Foreskin keratinocyte (primary cell): ENCODE measurements at places on chromosomes 1 and 21.

DNA sequence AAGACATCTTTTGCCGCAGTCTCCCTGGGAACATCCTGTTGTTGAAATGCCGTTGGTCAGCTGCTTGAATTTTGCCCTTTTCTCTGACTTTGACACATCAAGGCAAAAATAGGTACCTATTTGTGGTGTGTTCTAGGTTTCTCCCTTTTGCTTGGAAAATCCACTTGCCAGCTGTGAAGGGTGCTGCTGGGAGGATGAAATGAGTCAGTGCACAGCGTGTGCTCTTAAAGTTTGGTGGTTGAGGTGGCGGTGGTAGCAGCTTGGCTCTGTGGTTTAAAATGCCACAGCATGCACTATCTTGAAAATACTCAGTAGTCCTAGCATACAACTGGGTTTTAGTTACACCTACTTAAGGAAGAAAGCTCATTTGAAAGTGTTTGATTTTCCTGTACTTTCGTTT lies 183.8 kb downstream of the DHRS3 start:
- DNase-seq, result peak; percentile 76

- no peak for DNase-seq
These were observed 20.6 kb downstream of the CSF1 start for GRCh38 chr1:109931189-109931731.

DNA sequence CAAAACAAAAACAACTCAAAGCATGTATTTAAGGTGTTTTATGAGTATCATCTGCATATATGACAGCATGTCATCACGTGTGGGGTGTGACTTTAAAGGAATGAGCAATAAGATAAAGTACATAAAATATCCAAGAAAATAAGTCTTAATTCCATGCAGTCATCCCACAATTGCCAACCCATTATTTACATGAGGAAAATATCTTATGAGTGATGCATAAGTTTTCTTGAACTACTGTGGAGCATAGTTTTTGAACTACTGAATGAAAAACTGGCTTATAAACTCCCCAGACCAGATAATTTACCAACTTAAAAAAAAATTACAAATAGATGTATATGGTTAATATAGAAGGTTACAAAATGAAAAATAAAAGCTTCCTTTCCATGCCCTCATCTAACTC lies 29.7 kb upstream of the MTMR11 start:
- DNase-seq, result no peak

DNA sequence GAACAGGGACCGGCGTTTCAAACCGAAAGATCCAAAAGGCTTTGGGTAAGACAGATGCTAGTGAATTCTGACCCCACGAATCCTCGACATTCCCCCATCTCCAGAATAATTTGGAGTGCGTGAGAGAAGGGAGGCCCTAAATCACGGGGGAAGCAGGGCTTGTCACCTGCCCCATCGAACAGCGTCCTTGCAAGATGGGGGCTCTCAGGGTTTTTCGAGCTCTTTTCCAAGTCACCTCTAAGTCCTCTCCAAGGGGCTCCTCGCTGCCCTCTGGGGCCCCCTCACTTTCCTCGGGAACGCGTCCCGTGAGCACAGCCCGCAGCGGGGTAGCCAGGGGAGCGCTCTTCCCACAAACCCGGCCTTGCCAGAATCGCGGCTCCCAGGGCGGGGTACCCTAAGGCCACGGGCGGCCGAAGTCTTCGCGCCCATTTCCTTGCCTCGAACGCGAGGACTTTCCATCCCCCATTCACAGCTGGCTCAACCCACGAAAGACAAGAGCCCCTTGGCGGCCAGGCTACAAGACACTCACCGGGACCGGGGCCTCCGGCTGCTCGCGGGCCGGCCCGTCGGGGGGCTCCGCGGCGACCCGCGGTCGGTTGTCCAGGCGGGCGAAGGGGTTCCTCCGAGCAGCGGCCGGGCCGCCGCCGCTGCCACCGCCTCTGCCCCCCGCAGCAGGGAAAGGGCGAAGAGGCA lies 546 bp downstream of the DONSON start:
- no peak for DNase-seq

DNA sequence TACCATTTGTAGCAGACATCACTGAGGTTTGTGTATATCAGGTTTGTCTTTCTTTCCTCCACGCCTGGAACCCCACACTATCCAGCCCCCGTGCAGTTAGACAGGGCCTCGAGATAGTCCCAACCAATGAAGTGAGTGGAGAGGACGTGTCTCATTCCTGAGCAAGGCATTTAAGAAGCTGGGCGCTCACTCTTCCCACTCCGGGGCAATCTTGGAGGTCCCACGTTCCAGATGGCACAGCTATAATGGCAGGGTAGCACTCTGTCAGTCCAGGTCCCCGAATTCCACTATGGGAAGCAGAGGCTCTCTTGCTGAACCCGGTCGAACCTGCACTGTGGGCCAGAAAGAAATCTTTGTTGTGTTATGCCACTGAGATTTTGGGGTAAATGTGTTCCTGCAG lies 57.3 kb upstream of the CSF3R start:
- DNase-seq, result no peak

DNA sequence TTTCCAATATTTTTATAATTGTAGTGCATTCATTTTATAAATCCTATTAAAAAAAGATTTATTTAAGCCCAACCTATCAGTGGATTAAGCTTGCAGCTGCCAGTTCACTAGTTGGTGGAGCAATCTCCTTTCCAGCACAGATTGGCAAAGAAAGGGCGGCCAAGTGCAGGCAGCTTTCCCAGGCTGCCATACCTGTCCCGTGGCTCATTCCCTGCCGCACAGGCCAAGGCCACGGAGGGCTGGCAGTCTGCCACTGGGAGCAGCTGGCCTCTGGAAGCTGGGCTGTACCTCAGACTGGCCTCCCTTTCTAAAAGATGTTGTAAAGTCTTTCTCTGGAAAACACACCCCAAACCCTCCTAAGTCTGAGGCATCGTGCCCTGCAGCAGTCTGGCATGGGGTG lies 74.2 kb downstream of the SIM2 start:
- DNase-seq, result peak; percentile 76

GRCh38 chr1:180935326-180936109 lies 22.8 kb downstream of the KIAA1614 start:
- DNase-seq, result no peak

DNA sequence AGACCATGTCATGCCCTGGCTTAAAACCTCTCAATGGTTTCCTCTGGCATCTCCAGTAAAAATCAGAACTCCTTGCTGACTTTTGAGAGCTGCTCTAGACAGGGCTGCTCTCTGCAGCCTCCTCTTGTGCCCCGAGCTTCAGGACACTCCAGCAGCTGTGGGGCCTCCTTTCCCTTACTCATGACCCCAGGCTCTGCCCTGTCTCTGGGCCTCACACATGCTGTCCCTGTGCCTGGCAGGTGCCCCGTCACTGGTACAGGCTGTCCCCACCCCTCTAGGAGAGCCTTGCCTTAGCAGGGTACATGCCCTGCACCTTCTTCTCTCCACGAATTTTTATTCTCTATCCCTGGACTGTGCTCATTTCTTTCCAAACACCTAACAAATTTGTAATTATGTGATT lies 43.2 kb downstream of the HIVEP3 start:
- DNase-seq, result no peak

DNA sequence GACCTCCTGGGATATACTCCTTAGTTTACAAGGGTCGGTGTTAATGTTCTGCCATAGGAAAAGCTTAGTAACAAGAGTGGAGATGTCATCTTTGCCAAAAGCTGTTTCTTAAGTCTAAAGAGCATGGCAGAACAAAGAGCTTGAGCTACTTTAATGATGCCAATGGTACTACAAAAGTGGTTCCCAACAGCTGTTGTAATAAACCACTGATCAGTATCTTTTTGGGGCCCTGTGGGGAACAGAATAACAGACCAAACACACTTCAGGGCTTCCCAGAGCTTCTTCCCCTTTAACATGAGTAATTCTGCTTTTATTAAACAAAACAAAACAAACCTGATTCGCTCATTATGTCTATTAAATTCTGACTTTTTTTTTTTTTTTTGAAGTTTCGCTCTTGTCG lies 116.3 kb downstream of the NCAM2 start:
- DNase-seq, result no peak

DNA sequence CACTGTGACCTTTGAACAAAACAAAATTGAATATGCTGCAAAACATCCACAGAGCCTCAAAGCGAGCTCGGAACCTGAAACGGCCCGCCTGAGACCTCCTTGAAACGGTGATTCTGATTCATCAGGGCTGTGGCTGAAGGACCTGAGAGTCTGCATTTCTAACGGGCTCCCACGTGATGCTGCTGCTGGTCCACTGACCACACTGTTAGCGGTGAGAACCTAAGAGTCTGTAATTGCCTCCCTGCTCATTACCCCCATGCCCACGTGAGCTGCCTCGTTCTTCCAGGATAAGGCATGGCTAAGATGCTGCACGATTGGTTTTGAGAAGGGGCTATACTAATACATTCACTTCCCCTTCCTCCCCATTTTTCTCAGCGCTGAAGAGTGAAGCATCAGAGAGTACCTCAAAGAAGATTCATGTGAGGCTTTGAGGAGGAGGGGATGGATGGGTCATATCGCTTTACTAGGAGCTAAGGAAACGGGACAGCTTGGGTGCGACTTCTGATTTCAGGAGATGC lies 9.7 kb downstream of the TLR5 start:
- DNase-seq, result no peak

GRCh38 chr1:42978317-42979035 lies 19.8 kb upstream of the SLC2A1 start:
- no peak for DNase-seq

- no peak for DNase-seq
These were observed 132.7 kb downstream of the DMRTB1 start for GRCh38 chr1:53591924-53592323.

DNA sequence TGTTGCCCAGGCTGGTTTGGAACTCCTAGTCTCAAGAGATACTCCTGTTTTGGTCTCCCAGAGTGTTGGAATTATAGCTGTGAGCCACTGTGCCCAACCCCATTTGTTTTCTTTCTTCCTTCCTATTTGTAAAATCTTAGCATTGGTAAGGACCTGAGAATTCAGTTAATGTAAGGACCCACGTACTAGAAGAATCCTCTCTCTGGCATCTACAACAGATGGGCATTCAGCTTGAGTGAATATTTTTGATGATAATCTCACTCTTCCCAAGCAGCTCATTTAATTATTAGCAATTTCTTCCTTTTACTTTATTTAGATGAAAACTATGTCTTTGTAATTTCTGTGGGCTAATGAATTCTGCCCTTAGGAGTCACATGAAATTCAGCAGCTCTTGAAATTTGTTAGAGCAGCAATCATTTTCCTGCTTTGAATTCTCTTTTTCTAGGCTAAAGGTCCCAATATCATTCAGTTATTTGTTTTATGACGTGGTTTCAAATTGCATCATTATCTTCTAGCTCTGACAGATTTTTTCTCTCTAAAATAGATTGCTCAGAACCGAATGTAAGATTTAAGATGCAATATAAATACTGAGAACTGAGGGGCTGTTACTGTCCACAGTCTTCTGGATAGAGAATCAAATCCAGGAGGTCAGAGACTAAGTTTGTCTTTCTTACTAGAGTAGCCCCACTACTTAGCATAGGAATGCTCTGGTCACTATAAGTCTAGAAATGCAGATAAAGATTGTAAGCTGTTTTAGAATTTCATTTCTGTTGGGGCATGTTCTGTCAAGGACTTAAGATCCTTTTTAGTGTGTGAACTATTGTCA lies 59.4 kb downstream of the EPB41 start:
- DNase-seq, result peak; percentile 31

DNA sequence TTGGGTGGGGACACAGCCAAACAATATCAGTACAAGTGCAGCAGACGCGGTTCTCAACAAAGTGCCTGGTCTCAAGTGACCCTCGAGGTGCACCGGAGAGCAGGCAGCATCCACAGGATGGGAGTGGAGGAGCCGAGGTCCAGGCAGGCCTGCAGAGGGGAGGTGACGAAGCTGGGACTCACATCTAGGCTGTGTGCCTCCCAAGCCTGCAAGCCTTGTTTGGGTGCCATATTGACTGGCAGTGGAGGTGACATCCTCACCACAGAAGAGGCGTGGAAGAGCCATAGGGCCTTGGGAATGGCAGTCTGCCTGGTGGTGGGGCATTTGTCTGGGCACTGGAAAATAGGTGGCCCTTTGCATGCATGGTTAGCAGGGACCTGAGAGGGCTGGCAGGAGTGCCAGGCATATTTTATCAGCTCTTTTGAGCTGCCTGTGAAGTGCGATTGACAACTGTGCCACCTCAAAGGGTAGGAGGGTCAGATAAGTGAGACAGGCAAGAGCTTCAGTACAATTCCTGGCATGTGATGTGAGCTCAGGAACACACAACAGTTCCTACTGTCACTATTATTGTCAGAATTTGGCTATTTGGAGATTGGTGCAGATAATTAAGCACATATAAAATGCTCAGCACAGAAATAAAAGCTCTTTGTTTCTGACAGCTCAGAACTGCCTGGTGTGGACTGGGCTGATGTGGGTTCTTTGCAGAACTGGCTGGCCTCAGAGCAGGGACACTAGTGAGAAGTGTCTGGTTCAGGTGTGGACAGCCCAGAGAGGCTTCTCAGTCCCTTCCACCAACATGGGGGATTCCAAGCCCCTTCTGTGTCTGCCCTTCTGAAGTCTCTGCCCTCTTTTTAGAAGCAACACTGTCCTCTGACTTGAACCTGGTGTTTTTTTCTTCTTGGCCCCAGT lies 347.6 kb upstream of the AJAP1 start:
- no peak for DNase-seq

GRCh38 chr1:110781525-110781924 lies 91.4 kb upstream of the CD53 start:
- DNase-seq, result no peak

DNA sequence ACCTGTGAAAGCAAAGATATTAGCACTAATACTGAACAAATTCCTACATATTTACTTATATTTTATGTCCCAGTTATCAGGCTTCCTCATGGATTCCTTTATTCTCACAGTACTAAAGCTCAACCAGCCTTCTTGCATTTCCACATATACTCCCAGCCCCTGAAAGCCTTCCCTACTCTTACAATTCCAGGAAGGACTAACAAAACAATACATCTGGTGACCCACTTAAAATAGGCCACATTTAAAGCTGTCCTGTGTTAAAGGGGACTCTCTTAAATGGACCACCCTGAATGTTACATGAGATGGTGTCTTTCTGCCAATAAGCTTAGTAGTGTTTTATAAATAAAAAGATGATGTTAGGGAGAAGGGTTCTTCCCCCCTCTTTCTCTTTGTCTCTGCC lies 54.4 kb downstream of the NTMT2 start:
- DNase-seq, result no peak

DNA sequence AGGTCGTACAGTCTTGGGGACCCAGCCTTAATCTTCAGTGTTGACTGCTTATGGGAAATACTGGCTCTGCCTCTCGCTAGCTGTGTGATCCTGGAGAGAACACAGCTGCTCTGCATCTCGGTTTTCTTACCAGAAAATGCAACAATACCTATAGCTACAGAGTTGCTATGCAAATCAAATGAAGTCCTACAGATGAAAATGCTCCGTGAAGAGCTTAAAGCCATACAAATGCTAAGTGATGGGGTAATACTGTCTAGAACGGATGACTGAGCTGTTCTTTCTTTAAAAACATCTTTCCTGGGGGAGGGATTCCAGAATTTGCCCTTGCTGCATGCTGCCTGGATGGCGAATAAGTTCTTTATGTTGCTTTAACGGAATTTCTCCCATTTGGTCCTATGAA lies 132.0 kb downstream of the ZBTB18 start:
- no peak for DNase-seq

DNA sequence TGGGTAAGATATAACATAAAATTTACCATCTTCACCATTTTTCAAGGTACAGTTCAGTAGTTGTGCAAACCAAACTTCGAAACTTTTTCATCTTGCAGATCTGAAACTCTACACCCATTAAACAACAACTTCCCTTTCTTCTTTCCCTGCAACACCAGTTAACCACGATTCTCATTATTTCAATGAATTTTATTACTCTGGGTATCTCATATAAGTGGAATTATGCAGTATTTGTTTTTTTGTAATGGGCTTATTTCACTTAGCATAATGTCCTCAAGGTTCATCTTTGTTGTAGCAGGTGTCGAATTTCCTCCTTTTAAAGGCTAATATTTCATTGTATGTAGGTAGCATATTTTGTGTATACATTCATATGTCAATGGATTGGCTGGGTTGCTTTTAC lies 146.1 kb downstream of the SPATA46 start:
- no peak for DNase-seq
